Neural crest cell (in vitro differentiated cells): ENCODE measurements at places on chromosomes 1 and 21.

- DNase-seq, result no peak
Measured at GRCh38 chr1:90387805-90388204, 329.3 kb downstream of the BARHL2 start.

DNA sequence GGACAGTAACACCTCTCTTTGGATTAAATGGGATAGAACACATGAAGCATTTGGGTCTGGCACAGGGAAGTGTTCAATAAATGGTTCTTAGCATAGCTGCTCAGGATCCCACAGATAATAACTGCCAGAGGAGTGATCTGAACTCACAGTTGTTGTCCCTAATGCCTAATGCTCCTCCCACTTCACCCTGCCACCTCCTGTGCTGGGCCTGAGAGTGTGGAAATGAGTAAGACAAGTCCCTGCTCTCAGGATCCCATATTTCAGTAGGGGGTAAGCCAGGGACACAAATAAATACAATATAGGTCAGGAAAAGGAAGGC, 19.9 kb upstream of the FOXO6 start:
- DNase-seq, result no peak

- DNase-seq, result no peak
Measured at GRCh38 chr21:29621525-29621924, 318.3 kb downstream of the GRIK1 start.

DNA sequence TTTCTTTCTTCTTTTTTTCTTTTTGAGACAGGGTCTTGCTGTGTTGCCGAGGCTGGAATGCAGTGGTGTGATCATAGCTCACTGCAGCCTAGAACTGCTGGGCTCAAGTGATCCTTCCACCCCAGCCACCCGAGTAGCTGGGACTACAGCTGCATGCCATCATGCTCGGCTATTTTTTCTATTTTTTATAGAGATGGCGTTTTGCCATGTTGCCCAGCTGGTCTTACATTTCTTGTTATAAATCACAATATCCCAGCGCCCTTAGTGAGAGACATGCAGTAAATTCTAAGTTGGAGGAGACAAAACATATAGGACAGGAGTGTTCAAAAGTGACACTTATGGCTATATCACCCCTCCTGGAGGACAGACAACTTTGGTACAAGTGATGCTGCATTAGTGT, 31.3 kb upstream of the ACTN2 start:
- no peak for DNase-seq

DNA sequence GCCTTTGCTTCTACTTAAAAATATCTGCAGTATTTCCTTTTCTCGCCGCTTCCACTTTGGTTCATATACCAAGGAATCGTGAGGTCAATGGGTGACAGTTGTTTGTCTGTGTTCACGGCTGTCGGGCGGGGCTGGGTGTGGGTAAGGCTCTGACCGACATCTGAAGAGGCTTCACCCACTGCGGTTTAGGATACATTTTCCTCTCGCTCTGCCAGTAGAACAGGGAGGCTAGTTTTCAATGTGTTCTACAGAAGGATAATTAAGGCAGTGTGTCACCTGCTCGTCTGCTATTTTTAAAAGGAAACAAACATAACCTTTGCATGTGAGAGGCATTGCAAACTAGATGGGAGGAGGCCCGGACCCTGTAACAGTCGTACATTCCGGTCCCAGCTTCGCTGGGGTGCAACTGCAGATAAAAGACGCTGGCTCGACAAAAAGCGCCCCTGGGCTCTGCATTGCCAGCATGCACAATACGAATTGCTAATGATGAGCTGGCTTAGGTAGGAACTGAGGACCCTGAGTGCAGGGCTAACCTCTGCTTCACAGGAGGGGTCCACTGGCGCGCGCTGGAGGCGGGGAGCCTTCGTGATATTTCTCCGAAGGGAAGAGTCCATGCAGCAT, 8.5 kb upstream of the ERG start:
- DNase-seq, result no peak

DNA sequence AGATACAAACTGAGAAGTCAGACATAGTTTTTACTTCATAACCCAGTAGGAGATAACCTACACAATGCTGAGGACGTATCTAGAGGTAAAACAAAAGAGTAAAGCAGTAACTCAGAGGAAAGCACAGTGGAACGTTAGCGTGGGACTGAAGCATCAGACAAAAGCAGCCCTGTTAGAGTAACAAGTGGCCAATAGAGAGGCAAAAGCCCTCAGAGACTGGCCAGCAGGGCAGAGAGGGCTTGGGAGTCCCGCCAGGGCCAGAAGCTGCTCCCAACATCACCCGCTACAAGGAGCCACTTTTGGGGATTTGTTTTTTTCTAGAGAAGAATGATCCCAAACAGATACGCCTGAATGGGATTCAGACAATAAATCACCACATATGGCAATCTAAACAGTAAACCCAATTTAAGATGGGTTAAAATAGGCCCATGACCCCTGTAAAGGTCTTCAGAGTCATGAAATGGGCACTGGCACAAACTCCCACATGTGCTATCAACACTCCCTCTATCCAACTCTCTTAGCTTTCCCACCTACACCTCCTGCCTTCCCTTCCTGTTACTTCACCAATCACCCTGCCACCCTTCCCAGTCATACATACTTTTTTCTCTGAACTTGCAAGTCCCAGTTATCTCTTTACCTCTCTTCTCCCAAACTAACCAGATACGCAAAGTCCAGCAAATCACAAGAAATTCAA, 17.2 kb downstream of the TADA1 start:
- DNase-seq, result no peak

DNA sequence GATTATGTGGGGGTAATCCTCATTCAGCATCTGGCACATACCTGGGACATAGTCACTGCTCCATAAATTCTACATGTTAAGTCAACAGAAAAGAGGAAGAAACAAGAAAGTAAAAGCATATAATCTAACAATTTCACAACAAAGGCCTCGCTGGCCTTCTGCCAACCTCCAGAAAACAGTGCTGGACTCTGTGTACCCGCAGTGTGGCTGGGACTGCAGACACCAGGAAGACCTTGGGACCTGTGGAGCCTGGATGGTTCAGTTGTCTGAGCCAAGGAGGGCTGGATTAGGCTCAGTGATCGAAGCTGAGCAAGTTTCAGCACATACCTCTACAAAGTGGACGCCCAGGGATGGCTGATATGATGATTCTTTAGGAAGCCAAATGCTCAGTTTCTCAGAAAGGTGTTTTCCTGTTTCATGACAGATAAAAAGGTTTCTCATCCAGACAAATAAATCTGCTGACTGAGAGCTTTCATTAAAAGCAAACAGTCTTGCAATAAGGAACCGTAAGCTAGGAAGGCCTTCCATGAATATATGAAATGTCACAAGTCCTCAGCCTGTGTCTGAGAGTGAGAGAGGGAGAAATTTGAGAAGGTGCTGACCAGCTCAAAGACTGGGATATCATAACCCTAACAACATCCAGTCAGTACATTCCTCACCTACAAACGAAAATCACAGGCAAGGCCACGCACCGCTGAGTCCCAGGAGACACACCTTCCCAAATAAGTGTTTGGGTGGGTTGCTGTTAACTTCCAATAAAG, 48.4 kb downstream of the CAPZB start:
- no peak for DNase-seq

GRCh38 chr1:150141452-150141851, 8.3 kb upstream of the PLEKHO1 start:
- no peak for DNase-seq

- no peak for DNase-seq
Measured at GRCh38 chr1:207695891-207696290, 51.0 kb downstream of the CR1L start.

GRCh38 chr1:6783936-6784559, 1.2 kb upstream of the CAMTA1 start:
- no peak for DNase-seq

GRCh38 chr1:185644531-185644930, 89.7 kb upstream of the HMCN1 start:
- no peak for DNase-seq

DNA sequence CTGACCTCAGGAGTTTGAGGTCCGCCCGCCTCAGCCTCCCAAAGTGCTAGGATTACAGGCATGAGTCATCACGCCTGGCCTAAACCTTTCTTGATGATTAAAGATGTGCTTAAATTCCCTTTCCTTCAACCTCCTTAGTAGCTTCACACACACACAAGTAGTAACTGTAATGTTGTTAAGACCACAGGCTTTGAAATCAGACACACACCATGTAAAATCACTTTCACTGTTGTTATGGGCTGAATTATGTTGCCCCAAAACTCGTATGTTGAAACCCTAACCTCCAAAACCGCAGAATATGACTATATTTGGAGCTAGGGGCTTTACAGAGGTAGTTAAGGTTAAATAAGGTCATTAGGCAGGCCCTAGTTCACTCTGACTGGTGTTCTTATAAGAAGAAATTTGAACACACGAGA, 180.2 kb downstream of the NR5A2 start:
- DNase-seq, result no peak

DNA sequence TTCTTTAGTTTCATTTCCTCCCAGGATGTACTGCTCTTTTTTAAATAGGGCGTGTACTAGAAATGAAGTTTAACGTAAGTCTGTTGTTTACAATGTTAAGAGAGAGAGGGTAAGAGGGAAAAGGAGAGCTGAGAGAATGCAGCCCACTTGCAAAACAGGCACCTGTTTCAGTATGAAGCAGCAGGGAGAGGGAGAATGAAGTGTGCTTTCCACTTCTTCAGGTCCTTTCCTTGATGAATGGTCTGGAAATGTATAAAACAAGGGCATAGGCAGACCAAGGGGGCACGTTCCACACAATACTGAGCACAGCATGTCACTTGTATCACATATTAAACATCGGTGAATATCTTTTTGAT, 2.0 kb downstream of the KCNA3 start:
- no peak for DNase-seq

GRCh38 chr1:159835862-159836525, 9.3 kb downstream of the SLAMF8 start:
- DNase-seq, result no peak

DNA sequence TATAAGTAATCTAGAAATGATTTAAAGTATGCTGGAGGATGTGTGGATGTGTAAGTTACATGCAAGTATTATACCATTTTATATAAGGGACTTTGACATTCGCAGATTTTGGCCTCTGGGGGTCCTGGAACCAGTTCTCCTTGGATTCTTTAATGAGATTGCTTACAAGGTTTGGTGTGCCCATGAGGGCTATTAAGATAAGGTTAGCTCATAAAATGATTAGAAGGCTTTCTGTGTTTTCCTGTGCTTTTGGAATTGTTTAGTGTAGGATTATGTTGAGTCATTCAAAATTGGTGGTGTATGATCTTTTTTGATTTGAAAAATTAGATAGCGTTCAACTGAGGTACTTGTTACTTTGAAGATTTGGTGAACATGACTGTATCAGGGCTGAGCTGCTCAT, 5.6 kb downstream of the USP25 start:
- no peak for DNase-seq

DNA sequence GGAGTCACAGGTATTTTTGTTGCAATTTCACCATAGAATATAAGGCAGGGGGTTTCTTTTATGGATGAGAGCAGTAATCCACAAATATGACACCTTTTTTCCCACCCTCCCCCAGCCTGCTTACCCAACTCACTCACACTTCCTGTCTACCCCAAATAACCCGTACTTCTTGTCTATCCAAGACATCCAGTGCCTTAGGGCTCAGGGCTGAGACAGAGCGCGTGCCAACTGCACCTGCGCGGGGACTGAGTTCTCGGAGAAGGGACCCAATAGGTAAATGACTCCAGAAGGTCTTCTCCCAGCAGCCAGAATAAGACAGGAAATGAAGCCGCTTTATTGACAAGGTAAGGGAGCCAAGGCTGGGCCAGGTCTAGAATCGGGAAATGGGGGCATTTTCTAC, 369.1 kb downstream of the SIPA1L2 start:
- no peak for DNase-seq

GRCh38 chr1:238052496-238053266, 162.0 kb upstream of the ZP4 start:
- DNase-seq, result no peak

- no peak for DNase-seq
Measured at GRCh38 chr1:232992227-232992626, 41.8 kb downstream of the NTPCR start.

DNA sequence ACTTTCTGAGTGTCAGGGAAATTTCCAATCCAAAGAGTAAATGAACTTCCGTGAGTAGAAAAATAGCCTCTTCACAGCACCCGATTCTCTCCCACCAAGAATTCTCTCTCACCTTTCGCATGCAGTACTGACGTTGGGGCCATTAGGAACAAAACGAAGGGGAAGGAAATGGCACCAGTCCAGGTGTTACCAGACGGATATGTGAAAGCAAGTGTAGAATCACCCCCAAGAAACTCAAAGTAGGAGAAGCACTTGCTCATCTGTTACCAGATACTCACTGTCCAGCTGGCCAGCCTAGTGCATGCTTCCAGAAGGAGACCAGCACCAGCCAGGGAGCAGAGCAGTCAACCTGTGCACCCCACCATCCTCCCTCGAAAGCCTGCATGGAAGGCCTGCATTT, 55.1 kb downstream of the ITPKB start:
- no peak for DNase-seq

DNA sequence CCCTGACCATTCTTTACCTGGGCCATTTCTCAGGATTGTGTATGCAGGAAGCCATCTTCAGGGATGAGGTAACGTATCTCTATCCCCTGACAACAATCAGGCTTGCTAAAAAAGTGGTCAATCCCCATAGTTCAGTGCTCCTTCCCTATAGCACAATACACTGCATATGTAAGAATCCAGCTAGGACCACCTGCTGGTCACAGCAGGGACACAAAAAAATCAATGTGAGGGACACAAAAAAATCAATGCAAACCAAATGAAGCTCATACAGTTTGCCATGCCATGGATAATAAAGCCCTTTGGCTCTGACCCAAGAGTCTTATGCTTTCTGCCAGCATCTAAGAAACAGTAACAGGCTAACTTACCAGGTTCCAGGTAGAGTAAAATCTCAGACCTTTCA, 16.3 kb downstream of the ACBD6 start:
- DNase-seq, result no peak

GRCh38 chr1:245516284-245516759, 361.5 kb downstream of the KIF26B start:
- no peak for DNase-seq

DNA sequence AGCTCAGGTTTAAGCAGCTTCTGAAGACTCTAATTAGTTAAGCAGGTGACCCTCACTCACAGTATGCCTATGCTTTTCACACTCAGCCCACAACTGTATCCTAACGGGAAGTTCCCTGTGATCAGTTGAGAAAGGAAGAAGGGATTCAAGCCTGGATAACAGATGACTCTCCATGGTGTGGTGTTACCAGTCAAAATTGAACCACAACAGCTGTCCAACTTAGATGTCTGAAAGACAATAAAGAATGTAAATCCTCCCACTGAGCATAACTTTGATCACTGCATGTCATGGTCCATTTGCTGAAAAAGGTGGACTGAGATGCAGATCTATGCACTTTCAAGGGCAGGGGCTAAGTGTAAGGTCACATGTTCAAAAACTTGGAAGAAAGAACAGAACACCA, 32.3 kb upstream of the DIPK1A start:
- DNase-seq, result no peak

DNA sequence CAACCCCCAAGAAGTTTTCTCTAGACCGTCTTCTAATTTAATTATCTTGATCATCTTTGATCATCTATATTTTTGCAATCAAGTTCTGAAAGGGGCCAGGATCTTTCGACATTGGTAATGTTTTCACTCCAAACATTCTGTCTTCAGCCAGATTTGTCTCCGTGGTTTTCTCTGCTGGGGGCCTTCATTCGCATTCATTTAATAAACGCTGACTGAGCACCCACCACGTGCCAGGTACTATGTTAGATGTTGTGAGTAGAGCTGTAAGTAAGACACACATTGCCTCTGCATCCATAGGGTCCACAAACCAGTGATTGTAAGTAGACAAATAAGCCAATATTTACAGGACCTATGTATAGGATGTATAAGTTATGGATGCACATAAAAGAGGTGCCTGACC, 134.5 kb upstream of the MROH9 start:
- DNase-seq, result no peak
